CD4-positive, alpha-beta T cell treated with Interferon alpha-2 for 1 hour (primary cell): ENCODE measurements at places on chromosomes 3 and 15.

- DNase-seq: no peak
Observed at GRCh38 chr3:78804251-78805037, 963.4 kb downstream of the ROBO1 start.

DNA sequence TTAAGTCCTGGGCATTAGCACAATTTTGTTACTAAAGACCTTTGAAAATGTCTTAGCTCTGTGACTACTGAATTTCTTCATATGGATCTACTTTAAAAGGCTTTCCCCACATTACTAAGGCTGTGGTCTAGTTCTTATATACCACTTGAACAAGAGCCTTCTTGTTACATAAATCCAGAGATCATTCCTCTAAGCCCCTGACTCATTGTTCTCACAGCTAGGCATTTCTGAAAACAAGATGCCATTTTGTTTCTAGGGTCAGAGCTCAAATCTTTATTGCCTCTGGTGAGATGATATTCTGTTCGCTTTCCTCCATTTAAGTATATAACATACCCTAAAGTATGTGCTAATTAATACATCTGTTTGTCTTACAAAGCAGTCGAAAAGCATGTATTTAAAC is 29.8 kb upstream of the LPP start:
- DNase-seq: no peak

GRCh38 chr3:37053753-37054152 is 60.4 kb downstream of the MLH1 start:
- no peak for DNase-seq

DNA sequence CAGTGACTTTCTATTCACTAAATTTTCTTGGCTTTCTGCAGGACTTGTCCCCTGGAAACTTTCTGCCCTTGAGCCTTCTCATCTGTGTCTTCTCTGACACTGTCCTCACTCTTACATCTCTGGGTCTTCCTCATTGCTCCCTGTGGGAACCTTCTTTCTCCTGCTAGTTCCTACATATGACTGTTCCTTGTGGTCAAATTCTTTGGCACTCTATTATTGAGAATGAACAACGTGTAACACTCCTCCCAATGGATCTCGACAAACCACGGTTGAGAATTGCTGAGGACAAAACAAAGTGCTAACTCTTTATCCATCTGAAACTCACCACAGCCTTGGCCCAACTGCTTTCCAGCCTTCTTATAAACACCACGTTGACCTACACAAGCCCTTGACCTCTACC is 3.5 kb upstream of the FAM81A start:
- DNase-seq: no peak

GRCh38 chr15:79292011-79292410 is 9.5 kb downstream of the ANKRD34C start:
- DNase-seq: no peak

- no peak for DNase-seq
Observed at GRCh38 chr3:13013566-13013965, 59.7 kb downstream of the IQSEC1 start.

GRCh38 chr3:77039606-77040171 is at the start of gene ROBO2:
Gene ROBO2, plus strand, starts transcription at chr3:77040099. Its CDS starts 687 bp downstream, at chr3:77040786.
- no peak for DNase-seq

DNA sequence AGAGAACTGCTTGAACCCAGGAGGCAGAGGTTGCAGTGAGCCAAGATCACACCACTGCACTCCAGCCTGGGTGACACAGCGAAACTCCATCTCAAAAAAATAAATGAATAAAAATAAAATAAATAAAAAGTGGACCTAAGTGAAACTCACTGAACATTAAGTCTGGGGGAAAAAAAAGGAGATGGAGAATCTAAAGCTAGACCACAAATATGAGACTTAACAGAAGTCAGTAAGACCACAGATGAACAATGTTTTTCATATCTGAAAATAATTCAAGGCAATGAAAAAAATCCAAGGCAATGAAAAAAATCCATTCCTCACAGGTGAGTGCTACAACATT is 18.6 kb downstream of the ANXA2 start:
- no peak for DNase-seq

GRCh38 chr15:77983708-77984445 is 93.6 kb downstream of the TBC1D2B start:
- DNase-seq: no peak

DNA sequence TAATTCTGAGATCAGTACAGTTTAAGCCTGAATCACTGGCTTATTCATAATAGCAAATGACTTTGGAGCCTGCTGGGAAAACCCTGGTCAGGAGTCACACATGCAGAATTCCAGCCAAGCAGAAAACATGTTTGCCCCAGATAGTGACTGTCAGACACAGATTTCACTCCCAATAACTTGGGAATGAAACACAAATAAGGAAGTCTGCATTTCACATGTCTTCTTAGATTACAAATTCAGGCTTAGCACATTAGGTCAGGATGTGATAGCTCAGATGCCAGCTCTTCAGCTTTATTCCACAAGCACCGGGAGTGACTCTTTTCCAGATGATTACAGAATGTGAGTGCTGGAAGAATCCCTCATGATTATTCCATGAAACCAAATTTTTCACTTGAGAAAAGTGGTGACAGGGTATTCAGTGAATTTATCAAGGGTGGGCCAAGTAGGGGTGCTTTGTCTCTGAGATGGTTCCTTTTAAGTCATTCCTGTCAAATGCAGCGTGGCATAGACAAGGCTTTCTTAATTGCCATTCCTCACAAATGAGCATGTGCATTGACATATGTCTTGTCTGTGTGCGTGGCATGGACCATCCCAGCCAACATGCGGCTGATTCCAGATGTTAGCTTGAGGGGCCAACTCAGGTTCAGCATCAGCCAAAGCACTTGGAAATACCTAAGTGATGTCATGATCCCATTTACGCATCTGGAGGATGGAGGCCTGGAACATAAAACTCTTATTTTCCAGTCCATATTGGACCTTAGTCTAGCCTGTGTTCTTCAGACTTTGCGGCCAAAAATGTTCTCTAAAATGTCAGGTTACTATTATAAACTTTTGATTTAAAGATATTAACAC is 191.0 kb downstream of the EPHB1 start:
- no peak for DNase-seq

DNA sequence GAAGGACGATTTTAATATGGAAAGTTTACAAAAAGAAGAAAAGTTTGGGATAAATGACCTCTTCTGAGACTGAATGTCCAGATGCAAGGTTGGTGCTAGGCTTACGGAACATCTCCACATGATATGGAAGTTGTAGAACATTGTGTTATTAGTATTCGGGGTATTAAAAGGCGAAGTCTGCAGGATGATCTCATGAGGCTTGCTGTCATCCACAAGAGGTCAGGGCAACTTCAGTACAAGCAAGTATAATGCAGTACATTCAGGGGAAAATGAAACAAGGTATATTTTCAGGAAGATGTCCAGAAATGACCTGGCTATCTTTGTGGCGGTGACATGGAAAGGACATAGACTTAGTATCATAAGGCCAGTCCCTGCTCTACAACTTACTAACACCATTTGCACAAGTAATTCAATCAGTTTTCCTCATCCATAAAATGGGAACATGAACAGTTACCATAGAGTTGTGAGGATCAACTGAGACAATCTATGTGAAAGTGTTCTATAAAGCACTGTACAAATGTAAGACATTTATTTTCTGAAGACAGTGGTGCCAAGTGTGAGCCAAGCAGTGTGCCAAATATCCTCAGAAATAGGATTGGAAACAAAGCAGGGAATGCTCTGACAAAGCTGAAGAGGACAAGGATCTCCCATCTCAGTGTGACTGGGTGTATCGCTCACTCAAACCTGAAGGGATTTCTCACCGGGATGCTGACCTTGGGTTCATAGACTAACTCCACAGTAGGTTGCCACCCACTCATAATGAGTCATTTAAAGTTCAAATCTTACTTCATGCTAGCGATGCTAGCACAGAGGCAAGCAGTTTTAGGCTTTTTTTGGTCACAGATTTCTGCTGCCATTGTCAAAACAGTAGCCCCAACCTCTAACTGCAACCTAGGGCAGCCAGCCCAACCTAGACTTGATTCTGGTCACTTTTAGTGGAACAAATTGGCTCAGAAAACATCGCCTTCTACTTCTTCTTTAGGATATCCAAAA is 118.3 kb downstream of the TIGIT start:
- DNase-seq: no peak

DNA sequence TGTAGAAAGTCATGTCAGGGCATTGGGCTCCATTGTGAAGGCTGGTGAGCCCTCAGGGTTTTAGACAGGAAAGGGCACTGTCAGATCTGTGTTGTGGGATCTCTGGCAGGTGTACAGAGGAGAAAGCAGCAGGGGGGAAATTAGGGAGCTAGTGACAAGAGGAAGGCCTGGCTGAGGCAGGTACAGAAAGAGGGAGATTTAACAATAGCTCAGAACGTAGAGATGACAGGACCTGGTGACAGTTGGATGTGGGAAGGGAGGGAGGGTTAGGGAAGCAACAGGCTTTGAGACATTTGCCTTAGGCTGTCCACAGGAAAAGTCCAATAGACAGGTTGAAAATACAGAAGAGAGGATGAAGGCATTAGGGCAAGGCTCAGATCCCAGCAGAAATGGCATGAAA is 288.1 kb downstream of the EPHB1 start:
- DNase-seq: no peak

- no peak for DNase-seq
Observed at GRCh38 chr15:63323798-63324563, 46.6 kb downstream of the APH1B start.

GRCh38 chr3:87436781-87437543 is 160.6 kb upstream of the POU1F1 start:
- no peak for DNase-seq

DNA sequence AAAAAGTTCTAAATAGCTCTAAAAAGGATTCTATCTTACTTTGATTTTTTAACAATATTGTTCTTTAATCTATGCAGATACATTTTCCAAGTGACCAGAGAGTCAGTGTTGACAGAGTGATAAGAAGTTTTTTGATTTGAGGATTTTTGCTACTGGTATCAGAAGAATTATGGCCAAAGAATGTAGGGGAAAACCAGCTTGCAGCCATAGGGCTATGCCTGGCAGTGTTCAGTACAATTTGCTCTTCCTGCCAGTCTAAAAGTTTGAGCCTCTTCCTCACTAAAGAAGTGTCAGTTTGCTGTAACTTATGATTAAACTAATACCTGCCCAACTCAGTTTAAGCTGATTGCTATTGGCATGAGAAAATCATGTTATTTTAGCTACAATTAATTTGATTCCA is 35.3 kb upstream of the FSIP1 start:
- DNase-seq: no peak

- DNase-seq: peak; percentile 59
Observed at GRCh38 chr15:63826528-63826927, 7.2 kb downstream of the HERC1 start.

- DNase-seq: no peak
Observed at GRCh38 chr3:66473181-66473580, 27.6 kb downstream of the LRIG1 start.

GRCh38 chr15:74568594-74568993 is 27.6 kb downstream of the ARID3B start:
- DNase-seq: no peak

DNA sequence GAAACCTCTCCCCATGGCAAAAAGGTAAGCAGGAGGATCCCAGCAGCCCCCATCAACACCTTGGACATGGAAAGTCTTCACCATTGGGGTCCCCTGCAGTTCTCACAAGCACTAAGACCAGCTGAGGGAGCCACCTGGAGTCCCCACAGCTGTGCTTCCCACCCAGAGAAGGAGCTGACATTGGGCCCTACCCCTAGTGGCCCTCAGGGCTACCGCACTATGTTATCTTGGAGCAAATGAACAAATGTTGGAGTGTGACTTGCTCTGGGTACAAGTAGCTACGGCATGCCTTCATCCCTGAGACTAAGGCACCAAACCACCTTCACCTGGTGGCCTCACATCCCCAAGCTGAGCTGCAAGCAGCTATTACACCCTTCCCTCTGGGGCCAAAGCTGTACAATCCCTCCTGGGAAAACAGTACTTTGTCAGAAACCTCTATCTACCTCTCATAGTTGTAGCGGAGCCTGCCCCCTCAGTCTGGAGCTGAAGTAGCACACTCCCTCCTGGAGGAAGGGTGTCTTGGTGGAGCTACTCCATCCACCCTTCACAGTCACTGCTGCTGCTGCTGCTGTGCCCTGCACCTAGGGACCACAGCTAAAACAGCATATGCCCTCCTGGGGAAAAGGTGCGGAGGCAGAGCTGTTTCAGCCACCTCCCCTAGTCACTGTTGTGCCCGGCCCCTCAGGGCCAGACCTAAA is 42.7 kb downstream of the SERP1 start:
- DNase-seq: no peak

- peak; percentile 12 for DNase-seq
Observed at GRCh38 chr3:118641608-118642007, 393.0 kb downstream of the IGSF11 start.

- DNase-seq: no peak
Observed at GRCh38 chr3:132211896-132212295, 105.3 kb upstream of the ACP3 start.

GRCh38 chr3:7421065-7421464 is 560.1 kb downstream of the GRM7 start:
- DNase-seq: no peak

DNA sequence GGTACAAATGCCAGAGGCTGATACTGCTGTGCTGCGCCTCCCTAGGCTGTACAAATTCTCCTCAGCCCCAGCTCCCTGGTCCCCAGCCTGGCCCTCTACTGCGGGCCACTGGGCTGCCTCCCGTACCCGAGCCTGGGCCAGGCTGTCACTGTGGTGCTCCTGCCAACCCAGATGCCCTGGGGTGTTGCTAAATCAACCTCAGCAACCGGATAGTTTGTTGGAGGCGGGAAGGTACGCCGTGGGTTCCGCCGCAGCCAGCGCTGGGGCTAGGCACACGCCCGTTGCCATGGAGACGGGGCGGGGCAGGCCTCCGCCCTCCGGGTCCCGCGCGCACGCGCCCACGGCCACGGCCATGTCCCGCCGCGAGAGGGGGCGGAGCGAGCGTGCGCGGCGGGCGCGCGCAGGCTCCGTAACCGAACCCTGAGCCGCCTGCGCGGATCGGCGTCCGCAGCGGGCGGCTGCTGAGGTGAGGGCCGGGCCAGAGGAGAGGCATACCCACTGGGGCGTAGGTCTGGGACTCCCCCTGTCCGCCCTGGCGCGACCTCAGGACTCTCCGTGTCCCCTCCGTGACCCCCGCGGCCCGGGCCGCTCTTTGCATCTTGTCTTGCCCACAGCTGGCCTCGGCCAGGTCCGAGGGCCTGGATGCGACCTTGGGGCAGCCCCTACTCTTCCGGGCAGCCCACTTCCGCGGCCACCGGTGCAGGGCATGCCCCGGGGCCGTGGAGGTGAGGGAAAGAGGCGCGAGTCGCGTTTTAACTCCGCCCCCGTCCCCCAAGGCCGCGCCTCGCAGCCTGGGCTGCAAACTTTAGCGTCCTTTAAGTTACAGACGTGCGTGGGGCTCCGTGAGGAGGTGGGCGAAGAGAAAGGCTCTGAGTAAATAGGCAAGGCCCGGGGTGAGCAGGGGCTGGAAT is at the start of gene TEX264:
TSS of gene TEX264 (plus strand) at position 430 of the 911 bp plus-strand sequence. CDS start 3,053 bp downstream, outside the sequence.
- peak; percentile 94 for DNase-seq
